Subcutaneous preadipocyte (primary cell): ENCODE measurements at places on chromosomes 12 and 14. TPM values are rescaled to one million over a fixed set of nuclear protein-coding genes. Genes with fewer than 3 reads are reported as not detected.

The AICDA gene
- not detected in 2 replicates for total RNA-seq

The ALX1 gene
- 6.8 and 8.5 TPM in 2 replicates for total RNA-seq

The CLEC4D gene
- total RNA-seq = not detected in 2 replicates

The KLHL33 gene
- total RNA-seq = under 0.01 and 0.20 TPM in 2 replicates

The GNG2 gene
- total RNA-seq = 22.1 and 25.0 TPM in 2 replicates

The TAS2R20 gene
- 2.6 and 4.3 TPM in 2 replicates for total RNA-seq

The LRP1 gene
- 239 and 425 TPM in 2 replicates for total RNA-seq

The PTGER2 gene
- 22.1 and 23.5 TPM in 2 replicates for total RNA-seq

The KRT72 gene
- total RNA-seq = not detected in 2 replicates

The SERPINA3 gene
- 0.20 and 1.1 TPM in 2 replicates for total RNA-seq

The BMP4 gene
- 0.39 and 1.5 TPM in 2 replicates for total RNA-seq

The CACNA2D4 gene
- total RNA-seq = 0.20 and 1.8 TPM in 2 replicates

The ACSS3 gene
- 4.9 and 9.2 TPM in 2 replicates for total RNA-seq

The PTCSC3 gene
- not detected in 2 replicates for total RNA-seq

The RPL10L gene
- not detected in 2 replicates for total RNA-seq

The CLEC14A gene
- total RNA-seq = 0.20 TPM in 1 of 2 replicates, not detected in the other

The C12orf42 gene
- not detected in 2 replicates for total RNA-seq

The WIF1 gene
- total RNA-seq = 0.37 and 2.0 TPM in 2 replicates

The ISCA2 gene
- 19.5 and 19.7 TPM in 2 replicates for total RNA-seq

The FZD10 gene
- total RNA-seq = 1.1 TPM in 1 of 2 replicates, not detected in the other

The LRP1-AS gene
- not detected in 2 replicates for total RNA-seq

The PAX9 gene
- 0.37 and 0.39 TPM in 2 replicates for total RNA-seq

The MRPS35 gene
- 61.7 and 65.1 TPM in 2 replicates for total RNA-seq

The SSTR1 gene
- total RNA-seq = under 0.01 TPM in 2 replicates

The ANO2 gene
- not detected in 2 replicates for total RNA-seq

The MYL6B gene
- total RNA-seq = 38.5 and 41.5 TPM in 2 replicates

The OR4E2 gene
- not detected in 2 replicates for total RNA-seq

The FSCB gene
- not detected in 2 replicates for total RNA-seq

The RBMS2 gene
- 8.5 and 12.9 TPM in 2 replicates for total RNA-seq

The MYO1A gene
- 0.73 TPM in 1 of 2 replicates, not detected in the other for total RNA-seq

The INF2 gene
- 45.9 and 59.0 TPM in 2 replicates for total RNA-seq

The OVCH1 gene
- total RNA-seq = 0.37 and 0.98 TPM in 2 replicates

The TAS2R46 gene
- total RNA-seq = 2.2 TPM in 2 replicates

The A2M gene
- total RNA-seq = 1.2 and 8.5 TPM in 2 replicates

The CCDC63 gene
- not detected in 2 replicates for total RNA-seq

The KRT6B gene
- not detected in 2 replicates for total RNA-seq

The GPRC5D gene
- total RNA-seq = not detected in 2 replicates

The CCNT1 gene
- total RNA-seq = 27.6 and 36.4 TPM in 2 replicates

The KLRC3 gene
- not detected in 2 replicates for total RNA-seq

The SALL2 gene
- total RNA-seq = 0.78 and 2.6 TPM in 2 replicates

The PYM1 gene
- total RNA-seq = 36.4 TPM in 2 replicates

The CDH24 gene
- total RNA-seq = 2.2 and 3.3 TPM in 2 replicates

The WNT1 gene
- not detected in 2 replicates for total RNA-seq

The ANG gene
- 3.7 and 7.0 TPM in 2 replicates for total RNA-seq

The SCN8A gene
- total RNA-seq = 13.6 and 13.9 TPM in 2 replicates

The DDX11 gene
- total RNA-seq = 18.7 and 33.4 TPM in 2 replicates

The EPS8 gene
- 147 and 183 TPM in 2 replicates for total RNA-seq

The SLC17A8 gene
- total RNA-seq = under 0.01 TPM in 1 of 2 replicates, not detected in the other

The DPPA3 gene
- not detected in 2 replicates for total RNA-seq

The IL26 gene
- total RNA-seq = not detected in 2 replicates

The GLT1D1 gene
- total RNA-seq = not detected in 2 replicates

The SLCO1B1 gene
- total RNA-seq = not detected in 2 replicates

The C12orf54 gene
- total RNA-seq = not detected in 2 replicates

The EXOC3L4 gene
- not detected in 2 replicates for total RNA-seq

The PLEKHD1 gene
- total RNA-seq = under 0.01 TPM in 1 of 2 replicates, not detected in the other

The TSPAN19 gene
- under 0.01 and 0.39 TPM in 2 replicates for total RNA-seq

The CCDC88C gene
- total RNA-seq = under 0.01 TPM in 1 of 2 replicates, not detected in the other

The OTOGL gene
- under 0.01 and 0.20 TPM in 2 replicates for total RNA-seq

The KERA gene
- total RNA-seq = not detected in 2 replicates
